Activated naive CD4-positive, alpha-beta T cell treated with anti-CD3 and anti-CD28 coated beads for 36 hours (primary cell): ENCODE measurements at places on chromosomes 2 and 18. TPM values are rescaled to one million over a fixed set of nuclear protein-coding genes. Genes with fewer than 3 reads are reported as not detected.
A peak's percentile ranks its signal among the peaks of the same experiment; 100 is the strongest.

GREB1 gene
- total RNA-seq = 0.38 TPM

UGP2 gene
- 93.1 TPM for total RNA-seq

KLHL41 gene
- total RNA-seq = not detected

TEX44 gene
- total RNA-seq = not detected

BCL11A gene
- 0.52 TPM for total RNA-seq

NPAS2 gene
- 5.9 TPM for total RNA-seq

SP140 gene
- total RNA-seq = 98.8 TPM

TACR1 gene
- not detected for total RNA-seq

- peak; percentile 36 for DNase-seq
- H3K4me1 ChIP-seq = no peaks in the 10 kb centered on the region
- H3K36me3 ChIP-seq = no peaks in the 10 kb centered on the region
- no peaks in the 10 kb centered on the region for H3K27me3 ChIP-seq
Observed at GRCh38 chr2:42928692-42929545, 136.5 kb upstream of the HAAO start.

GRCh38 chr2:24342110-24342910, 18.0 kb downstream of the ITSN2 start:
- DNase-seq = no peak
- no peaks in the 10 kb centered on the region for H3K27me3 ChIP-seq
- no peaks in the 10 kb centered on the region for H3K36me3 ChIP-seq
- no peak overlapping the region for H3K4me3 ChIP-seq
- peaks cover 58% of the 10 kb centered on the region for H3K4me1 ChIP-seq
- no peak overlapping the region for H3K27ac ChIP-seq

DNA sequence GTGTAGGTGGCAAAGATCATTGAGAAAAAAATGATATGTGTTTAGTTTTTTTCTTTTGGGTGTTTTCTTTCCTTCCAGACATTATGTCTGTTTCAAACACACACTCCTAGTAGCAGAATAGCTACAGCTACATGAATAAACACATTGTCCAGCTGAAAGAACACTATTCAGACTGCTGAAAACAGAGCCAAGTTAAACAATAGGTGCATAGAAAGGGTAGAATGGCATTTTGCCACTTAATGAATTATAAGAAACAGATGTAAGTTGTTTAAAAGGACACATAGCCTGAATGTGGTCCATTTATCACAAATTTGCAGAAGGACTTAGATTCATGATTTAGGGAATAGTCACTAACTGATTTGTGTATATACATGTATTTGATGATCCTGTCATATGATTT, 20.1 kb downstream of the CTLA4 start:
- H3K36me3 ChIP-seq = no peaks in the 10 kb centered on the region
- H3K27me3 ChIP-seq = no peaks in the 10 kb centered on the region
- H3K4me3 ChIP-seq = no peak overlapping the region
- H3K27ac ChIP-seq = no peak overlapping the region
- DNase-seq = no peak

GRCh38 chr2:233270366-233270765, 18.9 kb downstream of the ATG16L1 start:
- peak overlapping the region; percentile 95 for H3K27ac ChIP-seq
- peak; percentile 27 for DNase-seq
- peaks cover 60% of the 10 kb centered on the region for H3K4me1 ChIP-seq
- peak overlapping the region; percentile 30 for H3K4me3 ChIP-seq
- H3K27me3 ChIP-seq = no peaks in the 10 kb centered on the region

- H3K36me3 ChIP-seq = no peaks in the 10 kb centered on the region
- no peaks in the 10 kb centered on the region for H3K27me3 ChIP-seq
- DNase-seq = peak; percentile 56
- peaks cover 3% of the 10 kb centered on the region for H3K4me1 ChIP-seq
- no peak overlapping the region for H3K27ac ChIP-seq
Observed at GRCh38 chr2:230155359-230155758, 64.4 kb downstream of the SP110 start.

GRCh38 chr2:200023570-200023969, 68.2 kb downstream of the MAIP1 start:
- no peaks in the 10 kb centered on the region for H3K27me3 ChIP-seq
- no peaks in the 10 kb centered on the region for H3K36me3 ChIP-seq
- no peak overlapping the region for H3K27ac ChIP-seq
- no peak for DNase-seq
- H3K4me3 ChIP-seq = no peak overlapping the region
- no peaks in the 10 kb centered on the region for H3K4me1 ChIP-seq

- H3K4me3 ChIP-seq = no peak overlapping the region
- H3K27me3 ChIP-seq = peaks cover 4% of the 10 kb centered on the region
- no peaks in the 10 kb centered on the region for H3K36me3 ChIP-seq
- DNase-seq = no peak
Observed at GRCh38 chr18:70415823-70416488, 127.1 kb downstream of the SOCS6 start.

- H3K4me1 ChIP-seq = no peaks in the 10 kb centered on the region
- no peak overlapping the region for H3K27ac ChIP-seq
- DNase-seq = no peak
- peaks cover 23% of the 10 kb centered on the region for H3K36me3 ChIP-seq
- no peak overlapping the region for H3K4me3 ChIP-seq
- H3K27me3 ChIP-seq = no peaks in the 10 kb centered on the region
Observed at GRCh38 chr2:25473758-25474340, 132.1 kb upstream of the DNMT3A start.

GRCh38 chr18:10114717-10115463, 201.1 kb downstream of the VAPA start:
- H3K4me3 ChIP-seq = no peak overlapping the region
- no peaks in the 10 kb centered on the region for H3K4me1 ChIP-seq
- H3K36me3 ChIP-seq = no peaks in the 10 kb centered on the region
- no peak overlapping the region for H3K27ac ChIP-seq
- H3K27me3 ChIP-seq = peaks cover 2% of the 10 kb centered on the region

DNA sequence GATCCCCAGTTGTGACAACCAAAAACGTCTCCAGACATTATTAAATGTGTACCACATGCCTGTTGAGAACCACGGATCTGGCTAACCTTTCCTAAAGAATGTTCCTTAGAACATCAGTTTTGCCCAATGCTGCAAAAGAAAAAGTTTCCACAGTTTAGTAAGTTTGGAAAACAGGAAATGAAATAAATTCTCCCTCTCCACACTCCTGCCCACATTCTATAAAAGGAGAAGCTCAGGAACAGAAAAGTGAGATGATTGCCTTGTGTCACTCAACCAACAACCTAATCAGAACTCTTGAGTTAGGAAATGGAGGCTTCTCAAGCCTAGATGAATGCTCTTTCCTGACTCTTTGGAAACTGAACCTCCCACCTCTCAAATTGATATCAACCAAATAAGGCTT, 56.1 kb upstream of the NFE2L2 start:
- H3K27me3 ChIP-seq = no peaks in the 10 kb centered on the region
- H3K36me3 ChIP-seq = peaks cover 7% of the 10 kb centered on the region
- H3K27ac ChIP-seq = no peak overlapping the region
- H3K4me3 ChIP-seq = no peak overlapping the region
- no peak for DNase-seq
- no peaks in the 10 kb centered on the region for H3K4me1 ChIP-seq

GRCh38 chr2:5041501-5041900, 650.7 kb upstream of the SOX11 start:
- H3K4me3 ChIP-seq = no peak overlapping the region
- H3K4me1 ChIP-seq = no peaks in the 10 kb centered on the region
- no peak overlapping the region for H3K27ac ChIP-seq
- DNase-seq = no peak
- no peaks in the 10 kb centered on the region for H3K36me3 ChIP-seq

DNA sequence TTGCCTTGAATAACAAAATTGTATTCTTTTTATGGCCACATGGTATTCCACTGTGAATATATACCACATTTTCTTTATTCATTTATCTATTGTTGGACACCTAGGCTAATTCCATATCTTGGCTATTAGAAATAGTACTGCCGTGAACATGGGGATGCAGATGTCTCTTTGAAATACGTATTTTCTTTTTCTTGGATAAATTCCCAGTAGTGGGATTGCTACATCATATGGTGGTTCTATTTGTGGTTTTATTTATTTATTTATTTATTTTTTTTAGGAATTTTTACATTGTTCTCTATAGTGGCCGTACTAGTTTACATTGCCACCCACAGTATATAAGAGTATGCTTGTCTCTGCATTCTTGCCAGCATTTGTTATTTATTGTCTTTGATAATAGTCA, 679.8 kb upstream of the NRXN1 start:
- no peaks in the 10 kb centered on the region for H3K27me3 ChIP-seq
- H3K36me3 ChIP-seq = no peaks in the 10 kb centered on the region

DNA sequence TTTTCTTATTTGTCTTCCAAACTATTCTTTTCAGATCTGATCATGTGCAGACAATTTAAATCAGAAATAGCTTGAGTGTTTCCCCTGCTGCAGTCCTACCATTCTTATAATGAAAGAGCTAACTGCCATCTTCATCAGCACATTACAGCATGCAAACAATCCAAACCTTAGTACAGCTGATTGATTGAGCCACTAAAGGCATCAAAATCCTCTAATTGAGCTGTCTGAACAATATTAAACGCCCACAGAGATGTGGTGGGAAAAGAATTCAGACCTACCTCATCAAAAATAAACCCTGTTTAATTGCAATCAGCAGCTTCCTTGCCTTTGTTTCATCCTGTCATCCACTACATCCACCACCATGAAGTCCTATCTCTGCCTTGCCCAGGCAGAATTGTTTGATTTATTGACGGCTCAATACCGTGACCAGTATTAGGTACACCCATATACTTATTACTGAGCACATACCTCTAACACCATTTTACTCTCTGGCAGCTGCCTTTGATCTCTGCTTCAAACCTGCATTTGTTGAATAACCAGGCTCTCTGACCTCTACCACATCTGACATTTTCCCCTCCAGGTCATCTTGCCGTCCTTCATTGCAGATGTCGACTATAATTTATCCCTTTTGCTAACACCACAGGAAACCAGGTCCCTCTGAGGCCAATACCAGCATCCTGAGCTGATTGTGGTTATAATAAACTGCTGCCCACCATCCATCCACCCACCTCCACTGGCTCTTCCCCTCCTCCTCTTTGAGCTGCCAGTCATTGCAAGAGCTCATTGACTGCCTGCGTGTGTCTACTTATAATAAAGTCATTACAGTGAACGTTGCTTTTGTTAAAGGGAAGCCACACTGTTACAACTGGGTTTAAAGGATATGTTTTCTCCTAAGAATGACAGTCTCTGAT, 78.5 kb downstream of the RBM43 start:
- peaks cover 15% of the 10 kb centered on the region for H3K27me3 ChIP-seq
- no peaks in the 10 kb centered on the region for H3K36me3 ChIP-seq
- no peaks in the 10 kb centered on the region for H3K4me1 ChIP-seq
- no peak for DNase-seq
- H3K27ac ChIP-seq = no peak overlapping the region

DNA sequence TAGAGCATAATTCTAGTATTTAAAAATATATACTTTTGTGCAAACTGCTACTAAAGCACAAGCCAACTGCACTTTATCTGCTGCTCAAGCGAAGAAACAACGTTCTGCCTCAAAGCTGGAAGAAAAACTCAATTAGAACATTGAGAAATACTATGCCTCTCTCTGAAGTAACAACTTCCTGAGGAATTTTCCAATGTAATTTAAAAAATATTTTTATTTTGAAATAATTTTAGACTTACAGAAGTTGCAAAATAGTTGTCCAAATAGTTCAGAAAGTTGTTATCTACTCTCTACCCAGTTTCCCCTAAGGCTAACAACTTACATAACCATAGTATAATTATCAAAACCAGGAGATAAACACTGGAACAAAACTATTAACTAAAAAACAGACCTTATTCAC, 12.3 kb upstream of the POLI start:
- no peak overlapping the region for H3K27ac ChIP-seq
- H3K27me3 ChIP-seq = no peaks in the 10 kb centered on the region
- no peak for DNase-seq
- no peaks in the 10 kb centered on the region for H3K36me3 ChIP-seq
- H3K4me3 ChIP-seq = no peak overlapping the region

DNA sequence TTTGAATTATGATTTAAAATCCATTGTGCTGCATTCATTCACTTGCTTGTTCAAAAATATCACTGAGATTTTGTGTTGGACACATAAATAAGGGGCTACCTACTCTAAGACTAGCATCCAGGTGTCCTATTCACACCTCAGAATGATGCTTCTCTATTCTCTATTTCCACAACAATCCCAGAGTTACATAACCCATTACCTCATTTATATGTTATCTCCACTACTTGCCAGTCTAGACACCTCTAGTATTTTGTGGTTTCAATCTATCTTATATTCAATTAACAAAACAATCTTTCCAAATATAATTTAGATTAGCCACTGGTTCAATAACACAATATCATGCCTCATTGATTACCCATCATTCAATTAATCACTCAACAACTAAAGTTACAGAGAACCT, 409.8 kb downstream of the NCKAP5 start:
- no peaks in the 10 kb centered on the region for H3K27me3 ChIP-seq
- no peaks in the 10 kb centered on the region for H3K36me3 ChIP-seq
- no peak overlapping the region for H3K4me3 ChIP-seq
- DNase-seq = no peak
- no peak overlapping the region for H3K27ac ChIP-seq

GRCh38 chr2:23669413-23670244, 257.3 kb downstream of the ATAD2B start:
- H3K4me1 ChIP-seq = no peaks in the 10 kb centered on the region
- no peaks in the 10 kb centered on the region for H3K36me3 ChIP-seq
- no peak overlapping the region for H3K4me3 ChIP-seq

GRCh38 chr18:23519734-23520133, 16.4 kb downstream of the RMC1 start:
- H3K27me3 ChIP-seq = no peaks in the 10 kb centered on the region
- peak overlapping the region; percentile 39 for H3K27ac ChIP-seq
- no peak overlapping the region for H3K4me3 ChIP-seq
- peaks cover 46% of the 10 kb centered on the region for H3K36me3 ChIP-seq
- DNase-seq = no peak

DNA sequence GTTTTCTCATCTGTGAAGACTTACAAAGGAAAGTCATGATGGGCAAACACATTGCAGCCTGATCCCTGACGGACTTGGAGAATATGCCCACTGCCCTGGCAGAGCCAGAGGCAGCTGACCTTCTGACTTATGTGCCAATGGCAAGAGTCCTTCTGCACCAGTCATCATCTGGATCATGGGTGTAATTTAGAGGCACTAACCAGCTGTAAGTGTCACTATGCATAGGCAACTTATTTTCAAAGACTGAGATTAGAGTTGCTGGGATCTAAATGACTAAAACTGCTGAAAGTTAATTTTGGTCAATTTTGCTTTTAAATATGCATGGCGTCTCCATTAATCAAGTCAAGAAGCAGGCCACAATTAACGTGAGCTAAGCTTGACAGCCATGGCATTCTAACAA, 261.2 kb downstream of the BCL11A start:
- H3K27me3 ChIP-seq = peaks cover 3% of the 10 kb centered on the region
- no peak for DNase-seq
- H3K4me3 ChIP-seq = no peak overlapping the region
- no peaks in the 10 kb centered on the region for H3K4me1 ChIP-seq
- no peaks in the 10 kb centered on the region for H3K36me3 ChIP-seq
- H3K27ac ChIP-seq = no peak overlapping the region

- no peak overlapping the region for H3K27ac ChIP-seq
- no peaks in the 10 kb centered on the region for H3K4me1 ChIP-seq
- H3K27me3 ChIP-seq = no peaks in the 10 kb centered on the region
- H3K4me3 ChIP-seq = no peak overlapping the region
- DNase-seq = no peak
Observed at GRCh38 chr2:53508667-53509066, 258.9 kb upstream of the CHAC2 start.

GRCh38 chr2:45119038-45119437, 109.8 kb upstream of the SIX2 start:
- H3K4me1 ChIP-seq = no peaks in the 10 kb centered on the region
- no peaks in the 10 kb centered on the region for H3K36me3 ChIP-seq
- no peak overlapping the region for H3K27ac ChIP-seq
- no peak for DNase-seq
